ENCODE measurements at places on chromosomes 1 and 21.
A peak's percentile ranks its signal among the peaks of the same experiment; 100 is the strongest.

GRCh38 chr1:115564201-115564600, 77.6 kb upstream of the VANGL1 start:
- peak; percentile 37 for DNase-seq

DNA sequence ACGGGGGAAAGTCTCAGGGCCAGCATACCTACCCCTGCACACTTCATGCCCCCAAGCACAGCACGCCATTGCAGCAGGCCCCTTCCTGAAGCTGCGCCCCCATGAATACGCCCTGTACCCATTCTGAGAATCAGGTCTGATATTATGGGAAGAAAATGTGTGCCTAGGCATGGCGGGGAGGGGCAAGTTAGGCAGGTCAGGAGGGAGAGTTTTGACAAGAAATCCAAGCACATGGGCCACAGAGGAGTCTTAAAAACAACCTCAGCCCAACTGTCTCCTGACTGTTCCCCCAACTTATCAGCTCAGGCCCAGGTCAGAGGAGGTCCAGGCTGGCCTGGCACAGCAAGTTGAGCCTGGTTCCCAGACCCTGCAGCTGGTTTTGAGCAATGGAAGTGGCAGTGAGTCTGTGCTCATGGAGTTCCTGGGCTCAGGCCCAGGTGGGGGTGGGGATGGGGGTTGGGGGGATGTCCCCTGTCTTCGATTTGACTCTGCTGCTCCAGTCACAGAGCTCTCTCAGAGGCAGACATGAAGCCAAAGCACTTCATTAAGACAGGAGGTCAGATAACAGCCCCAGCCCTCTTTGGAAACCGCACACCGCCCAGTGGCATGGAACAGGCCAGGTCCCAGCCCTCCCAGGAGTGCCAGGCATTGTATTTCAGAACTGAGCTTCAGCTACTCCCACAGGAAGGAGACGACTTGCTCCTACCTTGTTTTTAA, 20.6 kb upstream of the BCAR3 start:
- no peak for DNase-seq

DNA sequence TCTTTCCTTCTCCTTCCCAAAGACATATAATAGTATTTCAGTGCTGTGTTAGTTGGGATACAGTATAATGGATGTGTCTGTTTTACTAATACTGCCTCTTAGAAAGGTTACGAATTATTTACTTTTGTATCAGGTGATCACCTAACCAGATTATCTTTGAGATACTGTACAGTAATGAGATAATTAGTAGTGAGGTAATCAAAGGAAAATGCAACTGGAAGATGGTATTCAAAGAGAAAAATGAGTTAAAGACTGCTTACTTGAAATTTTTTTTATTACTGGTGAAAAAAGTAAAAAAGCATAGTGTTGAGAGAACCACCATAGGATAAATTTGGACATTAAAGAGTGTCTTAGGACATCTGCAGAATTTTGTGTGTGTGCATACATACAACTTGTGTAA, 10.9 kb downstream of the SMG7 start:
- DNase-seq: no peak

- DNase-seq: no peak
Observed at GRCh38 chr1:71031426-71031825, 16.2 kb downstream of the PTGER3 start.

DNA sequence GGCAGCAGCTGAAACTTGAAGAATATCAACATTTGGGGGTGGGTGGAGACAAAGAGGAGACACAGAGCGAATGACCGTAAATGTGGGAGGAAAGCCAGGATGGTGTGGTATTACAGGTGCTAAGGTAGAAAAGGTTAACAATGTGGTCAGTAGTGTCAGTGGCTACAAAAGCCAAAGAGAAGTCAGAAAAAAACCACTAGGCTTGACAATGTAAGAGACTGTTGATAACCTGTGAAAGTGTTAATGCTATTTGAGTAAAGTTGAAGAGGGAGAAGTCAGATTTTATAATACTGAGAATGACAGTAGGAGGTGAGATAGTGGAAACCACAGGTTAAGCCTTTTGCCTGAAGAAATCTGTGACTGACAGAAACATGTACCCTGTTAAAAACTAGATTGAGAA, 120.8 kb downstream of the CLEC20A start:
- no peak for DNase-seq

DNA sequence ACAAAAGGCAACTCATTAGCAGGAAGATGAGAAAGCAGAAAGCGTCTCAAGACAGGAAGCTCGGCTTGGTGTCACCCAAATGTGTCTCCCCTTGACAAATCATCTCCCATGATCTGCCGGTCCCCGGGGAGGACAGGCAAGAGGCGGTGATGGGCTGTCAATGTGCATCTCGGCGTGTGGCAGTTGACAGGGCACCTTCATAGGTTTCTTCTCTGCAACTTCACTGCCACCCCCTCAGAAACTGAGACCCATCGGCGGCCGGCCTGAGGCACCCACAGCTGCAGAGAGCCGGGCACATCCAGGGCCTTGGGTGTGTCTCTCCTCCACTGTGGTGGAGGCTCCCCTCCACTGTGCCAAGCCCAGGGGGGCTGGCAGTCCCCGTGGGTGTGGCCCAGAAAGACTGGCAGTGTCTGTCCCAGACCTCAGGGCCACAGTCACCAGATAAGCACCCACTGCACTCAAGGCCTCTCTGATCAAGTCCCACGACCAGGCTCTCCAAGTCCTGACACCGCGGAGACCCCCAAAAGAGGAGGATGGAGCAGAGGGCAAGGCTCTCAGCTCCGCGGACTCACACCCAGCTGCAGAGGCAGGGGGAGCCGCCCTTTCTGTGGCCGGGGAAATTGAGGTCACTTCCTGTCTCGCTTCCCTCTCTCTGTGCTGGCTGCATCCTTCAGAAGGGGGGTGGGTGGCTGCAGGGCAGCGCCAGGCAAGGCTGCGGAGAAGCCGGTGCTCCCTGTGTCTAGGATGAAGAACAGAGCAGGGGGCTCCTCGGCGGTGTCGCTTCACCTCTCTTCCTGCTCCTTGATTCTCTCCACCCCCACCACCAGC, 39.6 kb upstream of the LBR start:
- no peak for DNase-seq

DNA sequence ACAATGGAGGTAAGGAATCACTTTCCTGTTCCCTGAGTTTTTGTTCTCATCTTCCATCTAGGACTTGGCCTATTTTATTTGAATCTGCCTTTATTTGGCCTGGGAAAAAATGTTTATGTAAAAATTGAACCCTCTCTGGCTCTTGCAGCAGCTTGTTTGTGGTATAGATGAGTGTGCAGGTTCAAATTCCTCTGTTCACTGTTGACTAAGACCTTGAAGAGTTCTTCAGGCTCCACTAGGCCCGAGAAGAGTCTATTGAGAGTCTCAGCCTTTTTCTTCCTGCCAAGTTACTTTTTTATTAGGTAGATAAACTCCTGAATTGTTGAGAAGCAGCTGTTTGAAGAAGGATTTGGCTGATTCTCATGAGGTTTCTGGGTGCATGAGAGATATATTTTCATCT, 248.8 kb upstream of the ADGRL2 start:
- DNase-seq: no peak

GRCh38 chr21:32559006-32559610, 26.2 kb downstream of the TCP10L start:
- no peak for DNase-seq

DNA sequence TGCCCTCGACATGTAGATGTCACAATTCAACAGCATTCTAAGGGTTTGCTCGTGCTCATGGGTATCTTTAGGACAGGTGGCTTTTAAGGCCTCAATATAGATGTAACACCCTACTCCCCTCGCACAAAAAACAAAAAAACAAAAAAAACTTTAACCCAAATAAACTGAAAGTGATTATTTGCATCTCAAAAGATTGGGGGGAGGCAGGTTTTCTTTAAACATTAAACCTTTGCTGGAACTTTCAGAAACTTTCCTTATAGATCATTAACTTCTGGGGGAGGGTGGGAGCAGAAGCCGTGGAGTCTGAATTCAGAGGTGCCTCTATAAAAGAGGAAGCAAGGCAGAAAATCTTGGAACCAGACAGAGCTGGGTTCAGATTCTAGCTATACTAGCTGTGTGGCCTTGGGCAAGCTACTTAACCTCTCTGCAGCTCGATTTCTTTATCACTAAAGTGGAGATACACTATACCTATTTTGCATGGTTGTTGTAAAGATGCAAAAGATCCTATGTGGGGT, 3.2 kb upstream of the KIAA1614 start:
- DNase-seq: no peak

GRCh38 chr1:242211254-242212022, 212.5 kb upstream of the MAP1LC3C start:
- no peak for DNase-seq

- DNase-seq: peak; percentile 77
Observed at GRCh38 chr1:224433701-224434672, 610 bp downstream of the WDR26 start.

DNA sequence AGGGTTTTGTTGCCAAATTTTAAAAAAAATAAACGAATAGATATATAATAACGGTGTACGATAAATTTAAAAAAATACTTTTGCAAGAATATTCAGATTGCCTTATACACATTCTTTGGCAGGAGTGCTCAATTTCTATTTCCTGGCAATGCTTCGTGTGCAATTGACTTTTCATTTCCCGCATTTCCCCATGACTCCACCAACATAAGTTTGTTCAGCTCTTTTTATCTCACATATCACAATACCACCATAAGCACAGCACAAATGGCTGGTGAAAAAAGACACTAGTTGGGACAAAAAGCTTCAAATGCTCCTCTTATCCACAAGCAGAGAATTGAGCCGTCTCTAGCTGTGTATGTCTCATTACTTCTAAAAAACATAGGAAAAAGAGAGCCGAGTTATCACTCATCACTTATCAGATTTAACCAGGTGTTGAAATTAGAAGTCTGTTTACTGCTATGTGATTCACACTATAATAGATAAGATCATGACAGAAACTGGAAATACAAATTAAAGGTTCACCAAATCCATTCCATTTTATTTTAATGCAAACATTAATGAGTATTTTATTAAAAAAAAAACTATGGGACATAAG, 28.9 kb upstream of the RGS1 start:
- no peak for DNase-seq

DNA sequence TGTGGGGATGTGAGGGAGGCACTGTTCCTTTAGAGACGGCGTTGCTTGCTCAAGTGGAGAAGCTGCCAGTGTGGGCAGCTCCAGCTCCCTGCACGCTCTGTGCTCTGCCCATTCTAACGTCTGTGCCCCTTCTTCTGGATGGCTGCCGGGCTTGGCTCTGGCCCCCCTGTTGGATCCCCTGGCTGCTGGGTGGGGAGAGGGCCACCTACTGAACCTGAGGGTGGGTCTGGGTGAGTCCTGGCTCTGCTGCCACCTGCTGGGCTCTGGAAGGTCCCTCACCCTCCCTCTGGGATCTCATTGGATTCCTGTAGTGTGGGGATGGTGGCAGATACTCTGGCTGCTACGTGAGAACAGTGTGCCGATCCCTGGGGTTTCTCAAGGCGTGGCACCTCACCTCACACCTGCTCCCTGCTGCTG, 5.0 kb downstream of the PFKL start:
- peak; percentile 85 for DNase-seq

DNA sequence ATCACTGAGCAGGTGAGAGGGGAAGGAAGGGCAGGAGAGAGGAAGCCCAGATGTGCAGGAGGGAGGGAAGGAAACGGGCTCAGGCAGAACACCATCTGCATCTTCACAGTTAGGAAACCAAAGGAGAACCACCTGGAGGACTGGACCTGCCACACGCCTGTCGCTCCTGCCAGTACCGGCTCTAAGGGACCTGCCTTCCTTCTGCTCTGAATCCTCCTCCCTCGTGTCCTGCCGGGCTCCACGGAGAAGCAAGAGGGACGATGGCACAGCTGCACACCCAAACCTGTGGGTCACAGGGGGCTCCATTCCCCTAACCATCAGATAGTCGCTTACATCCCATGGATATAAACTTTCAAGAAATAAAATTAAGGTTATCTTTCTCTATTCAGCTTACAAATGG, 56.1 kb downstream of the TOR1AIP2 start:
- no peak for DNase-seq

- peak; percentile 75 for DNase-seq
Observed at GRCh38 chr1:242847390-242847993, 323.0 kb upstream of the PLD5 start.

GRCh38 chr1:7405844-7406500, 365.1 kb upstream of the VAMP3 start:
- no peak for DNase-seq

DNA sequence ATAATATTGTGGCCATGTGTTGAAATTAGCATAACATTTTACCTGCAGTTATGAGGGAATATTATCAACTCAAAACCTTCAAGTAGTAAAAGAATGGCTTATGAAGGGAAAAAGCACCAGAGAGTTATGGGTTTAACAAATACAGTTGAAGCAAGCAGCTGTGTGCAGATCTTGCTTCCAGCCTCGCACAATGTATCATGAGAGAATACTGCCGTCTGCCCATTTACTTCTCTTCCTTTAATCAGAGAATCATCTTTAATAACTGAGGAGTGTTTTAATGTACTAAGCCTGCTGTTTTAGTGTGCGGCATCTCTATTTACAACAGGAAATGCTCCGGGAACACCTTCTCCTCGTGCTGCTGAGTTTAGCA, 120.9 kb downstream of the ATG4C start:
- DNase-seq: no peak

All from eye (tissue), 1 donor.